ENCODE measurements at places on chromosomes 16 and 17.
A peak's percentile ranks its signal among the peaks of the same experiment; 100 is the strongest.

DNA sequence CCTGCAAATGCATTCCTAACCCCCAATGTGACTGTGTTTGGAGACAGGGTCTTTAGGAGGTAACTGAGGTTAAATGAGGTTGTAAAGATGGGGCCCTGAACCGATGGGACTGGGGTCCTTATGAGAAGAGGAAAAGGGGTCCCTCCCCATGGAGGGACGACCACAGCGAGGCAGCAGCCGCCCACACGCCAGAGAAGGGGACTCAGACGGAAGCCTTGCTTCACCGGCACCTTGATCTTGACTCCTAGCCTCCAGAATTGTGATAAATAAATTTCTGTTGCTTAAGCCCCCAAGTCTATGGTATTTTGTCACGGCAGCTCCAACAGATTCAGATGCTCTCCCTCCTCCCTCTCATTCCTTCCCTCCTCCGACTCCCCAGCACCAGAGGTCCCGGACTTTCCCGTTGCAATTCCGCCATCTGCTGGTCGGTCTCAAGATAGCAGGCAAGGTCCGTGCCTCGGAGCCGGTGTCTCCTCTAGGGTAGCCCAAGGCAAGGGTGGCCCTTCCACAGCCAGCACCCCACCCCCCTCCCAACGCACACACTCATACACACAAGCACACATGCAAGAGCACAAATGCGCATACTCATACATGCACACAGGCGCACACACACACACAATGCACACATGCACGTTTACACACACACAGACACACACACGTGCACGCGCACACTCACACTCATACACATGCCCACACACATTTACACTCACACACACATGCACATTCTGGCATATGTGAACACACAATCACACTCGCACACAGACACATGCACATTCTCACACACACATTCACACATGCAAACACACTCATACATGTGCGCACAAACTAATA lies 23.1 kb upstream of the C16orf78 start:
- no peak for DNase-seq

GRCh38 chr16:9119795-9120194 lies 28.4 kb downstream of the HAPSTR1 start:
- DNase-seq, result no peak

- no peak for DNase-seq
Measured at GRCh38 chr16:79658301-79659033, 57.9 kb upstream of the MAF start.

DNA sequence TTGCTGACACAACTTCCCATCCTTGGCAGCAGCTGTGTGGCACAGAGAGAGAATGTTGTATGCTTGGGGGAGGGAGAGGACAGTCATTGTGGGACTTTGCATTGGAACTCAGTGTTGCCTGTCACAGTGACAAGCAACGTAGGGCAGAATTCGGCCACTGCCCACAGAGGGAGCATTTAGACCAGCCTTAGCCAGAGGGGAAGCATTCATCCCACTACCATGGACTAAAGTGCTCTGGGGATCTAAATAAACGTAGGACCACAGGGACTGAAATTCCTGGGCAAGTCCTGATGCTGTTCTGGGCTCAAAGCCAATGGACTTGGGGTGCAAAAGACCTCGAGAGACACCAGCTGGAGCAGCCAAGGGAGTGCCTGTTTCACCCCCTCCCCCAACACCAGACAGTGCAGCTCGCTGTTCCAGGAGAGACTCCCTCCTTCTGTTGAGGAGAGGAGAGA lies 44.9 kb downstream of the ABCA8 start:
- DNase-seq, result no peak

DNA sequence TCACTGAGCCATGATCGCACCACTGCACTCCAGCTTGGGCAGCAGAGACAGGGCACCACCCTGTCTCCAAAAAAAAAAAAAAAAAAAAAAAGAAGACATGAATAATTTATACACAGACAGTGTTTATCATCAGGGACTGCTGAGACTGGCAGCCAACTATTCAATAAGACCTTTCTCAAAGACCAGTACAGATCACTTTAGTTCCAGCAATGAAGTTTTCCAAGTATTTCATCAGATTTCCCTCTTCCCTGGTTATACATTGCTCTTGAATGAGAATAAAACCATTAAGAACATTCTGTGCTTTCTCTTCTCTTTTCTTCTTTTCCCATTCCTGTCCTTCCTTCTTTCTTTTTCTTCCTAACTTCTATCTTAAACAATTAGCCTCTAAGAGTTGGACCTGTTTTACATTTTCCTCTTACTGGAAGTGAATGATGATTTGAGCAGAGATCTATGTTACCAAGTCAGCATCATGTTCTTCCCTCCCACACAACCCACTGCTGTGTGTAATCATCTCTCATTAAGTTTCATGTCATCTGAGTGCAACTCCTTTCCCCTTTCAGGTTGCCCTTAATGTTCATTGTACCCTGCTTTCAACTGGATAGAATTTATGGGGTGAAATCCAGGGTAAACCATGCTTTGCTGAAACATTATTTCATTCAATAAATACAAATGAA lies 35.9 kb upstream of the SMIM36 start:
- DNase-seq, result no peak

DNA sequence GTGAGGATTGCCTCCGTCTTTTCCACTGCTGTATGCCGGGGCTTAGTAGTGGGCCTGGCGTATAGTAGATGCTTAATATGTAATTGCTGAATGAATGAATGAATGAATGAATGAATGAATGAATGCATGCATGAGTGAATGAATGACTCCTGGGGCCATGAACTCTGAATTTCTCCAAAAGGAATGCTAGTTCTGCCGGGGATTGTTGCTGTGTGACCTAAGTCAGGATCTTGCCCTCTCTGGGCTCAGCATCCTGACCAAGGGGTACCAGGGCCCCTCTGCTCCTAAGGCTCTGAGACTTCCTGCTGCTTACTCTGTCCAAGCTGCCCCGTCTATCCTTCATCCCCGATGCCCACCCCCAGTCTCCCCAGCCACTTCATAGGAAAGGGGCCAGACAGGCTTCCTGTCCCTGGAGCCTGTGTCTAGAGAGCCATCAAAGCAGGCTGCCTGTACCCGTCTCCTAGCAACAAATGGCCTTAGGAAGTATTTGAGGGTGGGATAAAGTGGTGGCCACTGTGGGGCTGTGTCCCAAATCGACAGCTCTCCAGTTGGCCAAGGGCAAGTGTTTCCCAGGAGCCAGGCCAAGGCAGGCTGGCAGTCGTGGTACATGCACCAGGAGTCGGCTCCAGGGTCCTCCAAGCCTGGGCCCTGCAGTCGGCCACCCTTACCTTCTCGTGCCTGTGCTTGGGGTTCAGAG lies 11.6 kb upstream of the MPRIP start:
- no peak for DNase-seq

GRCh38 chr17:44272954-44273353 lies 5.0 kb upstream of the SLC4A1 start:
- DNase-seq, result no peak

GRCh38 chr17:80168371-80168770 lies 1.5 kb upstream of the CARD14 start:
- no peak for DNase-seq

- no peak for DNase-seq
Measured at GRCh38 chr17:55259684-55260111, 5.1 kb upstream of the HLF start.

GRCh38 chr17:47785538-47786123 lies 36.0 kb downstream of the OSBPL7 start:
- no peak for DNase-seq

DNA sequence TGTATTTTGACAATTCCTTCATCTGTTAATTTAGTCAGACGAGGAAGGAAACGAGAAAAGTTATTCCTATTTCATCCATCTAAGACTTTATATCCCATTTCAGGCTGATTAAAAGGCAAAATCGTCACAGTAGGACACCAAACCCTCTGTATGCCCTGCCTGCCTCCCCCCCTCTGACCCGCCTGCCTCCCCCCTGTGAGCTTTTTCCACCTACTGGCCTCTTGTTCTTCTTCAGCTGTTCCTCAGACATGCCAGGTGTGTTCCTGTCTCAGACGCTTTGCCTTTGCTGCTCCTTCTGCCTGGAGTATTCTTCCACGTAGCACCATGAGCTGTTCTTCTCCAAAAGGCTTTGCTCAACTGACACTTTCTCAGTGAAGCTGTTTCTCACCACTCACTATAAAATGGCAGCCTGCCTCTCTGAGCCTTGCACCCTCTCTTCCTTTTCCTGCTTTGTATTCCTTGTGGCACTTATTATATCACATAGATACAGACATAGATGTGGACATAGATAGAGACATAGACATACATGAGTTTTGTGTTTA lies 723.4 kb downstream of the MAF start:
- DNase-seq, result no peak

GRCh38 chr16:52837251-52837650 lies 215.4 kb downstream of the CHD9NB start:
- no peak for DNase-seq

- DNase-seq, result no peak
Measured at GRCh38 chr17:7004398-7005253, 7.8 kb upstream of the RNASEK start.

- DNase-seq, result no peak
Measured at GRCh38 chr17:16432017-16432416, 16.6 kb downstream of the TRPV2 start.

DNA sequence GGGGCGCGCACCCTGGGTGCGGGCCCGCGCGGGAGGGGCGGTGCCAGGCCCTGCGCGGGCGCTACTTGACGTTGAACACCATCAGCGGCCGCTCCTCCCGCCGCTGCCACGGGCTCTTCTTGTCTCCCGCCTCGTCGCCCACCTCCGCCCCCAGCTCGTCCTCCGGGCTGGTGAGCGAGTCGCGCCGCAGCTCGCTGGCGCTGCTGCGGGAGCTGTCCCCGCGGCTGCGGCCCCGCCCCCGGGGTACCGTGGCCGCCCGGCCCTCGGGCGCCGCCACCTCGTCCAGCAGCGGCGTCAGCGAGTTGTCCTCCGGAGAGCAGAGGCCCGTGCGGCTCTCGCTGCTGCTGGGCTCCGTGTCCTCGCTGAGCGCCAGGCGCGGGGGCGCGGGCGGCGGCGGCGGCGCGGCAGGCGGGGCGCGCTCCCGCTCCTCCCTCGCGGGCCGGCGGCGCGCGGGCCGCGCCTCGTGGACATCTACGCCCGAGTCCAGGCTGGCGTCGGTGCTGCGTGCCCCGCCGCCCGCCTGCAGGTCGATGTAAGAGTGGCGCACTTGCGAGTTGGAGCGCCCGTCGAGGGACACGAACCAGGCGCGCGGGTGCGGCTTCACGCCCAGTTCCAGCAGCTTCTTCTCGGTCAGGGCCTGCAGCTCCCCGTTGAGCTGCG lies 8.7 kb downstream of the GRN start:
- DNase-seq, result no peak

GRCh38 chr17:75181608-75182318 lies 996 bp downstream of the SUMO2 start:
- DNase-seq, result no peak

DNA sequence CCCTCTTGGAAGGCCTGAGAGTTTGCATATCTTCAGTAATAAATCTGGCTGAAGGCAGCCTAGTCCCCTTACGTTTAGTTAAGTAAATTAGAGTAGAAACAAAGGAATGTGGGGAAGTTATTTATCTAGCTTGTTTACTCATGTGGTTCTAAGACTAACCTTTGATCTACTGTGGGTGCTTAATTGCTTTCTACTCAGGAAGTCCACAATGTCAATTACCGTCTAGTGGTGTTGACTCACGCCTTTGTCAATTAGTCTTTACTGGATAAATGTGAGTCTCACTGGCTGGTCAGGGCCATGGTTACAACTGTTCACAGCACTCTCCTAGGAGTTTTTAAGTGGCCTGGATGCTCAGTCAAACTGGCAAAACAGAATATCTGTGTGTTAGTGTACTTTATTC lies 2338.4 kb downstream of the TP53TG3F start:
- no peak for DNase-seq

DNA sequence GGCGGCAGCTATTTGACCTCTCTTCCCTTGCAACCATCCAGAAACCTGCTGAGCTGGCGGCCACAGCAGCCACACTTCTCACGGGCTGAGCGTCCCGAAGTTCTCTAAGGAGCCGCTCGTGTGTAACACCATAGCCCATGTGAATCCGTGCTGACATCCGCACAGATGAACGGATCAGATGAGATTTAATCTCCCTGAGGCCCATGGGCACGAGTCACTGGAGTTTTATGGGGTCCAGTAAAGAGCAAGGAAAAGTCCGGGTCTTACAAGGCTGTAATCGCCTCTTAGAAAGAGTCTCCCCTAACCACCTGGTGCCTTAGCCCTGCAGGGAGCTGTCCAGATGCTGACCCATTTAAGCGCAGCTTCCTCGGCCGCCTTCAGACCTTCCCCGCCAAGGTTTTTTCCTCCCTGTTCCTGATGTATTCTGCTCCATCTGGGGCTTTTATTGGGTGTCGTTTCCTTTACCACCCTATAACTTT lies 5.5 kb upstream of the CACNG5 start:
- DNase-seq, result peak; percentile 79

GRCh38 chr16:58299757-58300349 lies 5.0 kb upstream of the PRSS54 start:
- peak; percentile 38 for DNase-seq

DNA sequence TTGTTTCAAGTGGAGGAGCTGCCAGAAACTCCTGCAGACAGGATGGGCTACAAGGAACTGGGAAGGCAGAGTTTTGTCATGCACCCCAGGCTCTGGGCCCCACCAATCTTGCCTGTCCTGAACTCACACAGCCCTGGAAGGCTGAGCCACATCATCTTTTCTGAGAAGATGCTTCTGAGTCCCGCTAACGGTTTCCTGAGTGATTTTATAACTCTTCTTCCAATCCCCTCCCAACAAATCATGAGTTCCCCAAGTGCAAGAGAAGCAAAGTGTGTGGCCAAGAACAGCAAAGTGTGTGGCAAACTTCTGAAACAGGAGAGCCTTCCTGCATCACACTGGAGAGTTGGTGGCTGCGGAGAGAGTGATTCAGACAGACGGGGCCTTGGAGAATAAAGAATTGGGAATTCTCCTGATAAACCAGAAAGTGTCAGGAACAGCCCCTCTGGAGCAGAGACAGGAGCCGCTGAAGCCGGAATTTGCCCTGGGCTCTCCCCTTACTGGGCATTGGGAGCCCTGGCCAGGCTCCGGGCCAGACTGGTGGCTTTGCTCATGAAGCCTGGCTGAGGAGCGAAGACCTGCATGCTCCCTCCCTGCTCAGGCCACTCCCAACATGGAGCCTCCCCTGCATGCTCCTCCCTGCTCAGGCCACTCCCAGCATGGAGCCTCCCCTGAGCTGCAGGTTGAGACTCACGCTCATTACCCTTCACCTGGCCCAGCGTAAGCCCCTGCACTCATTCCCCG lies 47.2 kb downstream of the PITPNM3 start:
- no peak for DNase-seq

- no peak for DNase-seq
Measured at GRCh38 chr16:16021988-16022682, 72.7 kb downstream of the ABCC1 start.

GRCh38 chr16:65688301-65688700 lies 566.4 kb upstream of the CDH11 start:
- no peak for DNase-seq

GRCh38 chr17:67262435-67263117 lies 17.6 kb upstream of the HELZ start:
- DNase-seq, result no peak

DNA sequence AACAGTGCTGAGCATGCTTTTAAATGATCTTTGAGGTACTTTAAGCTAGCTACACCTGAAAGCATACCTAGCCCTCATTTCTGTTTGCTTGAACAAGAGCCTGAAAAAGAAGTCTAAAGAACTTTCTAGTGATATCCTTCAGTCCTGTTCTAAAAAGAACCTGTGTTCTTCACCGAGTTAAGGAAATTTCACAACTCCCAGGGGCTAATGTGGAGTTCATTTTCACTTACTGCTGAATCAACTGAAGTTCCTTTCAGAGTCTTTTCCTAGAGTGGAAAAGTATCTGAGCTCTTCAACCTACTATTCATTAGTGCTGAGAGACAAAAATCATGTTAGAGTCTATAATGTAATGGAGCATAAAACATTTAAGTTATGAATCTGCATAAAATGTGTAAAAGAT lies 66.9 kb downstream of the CHD9 start:
- DNase-seq, result no peak
